ENCODE measurements at places on chromosomes 2 and 18. TPM values are rescaled to one million over a fixed set of nuclear protein-coding genes. Genes with fewer than 3 reads are reported as not detected.

Gene CEP192
- 29.0 TPM for total RNA-seq

Gene CIB4
- total RNA-seq = not detected

Gene HSBP1L1
- total RNA-seq = 8.6 TPM

DNA sequence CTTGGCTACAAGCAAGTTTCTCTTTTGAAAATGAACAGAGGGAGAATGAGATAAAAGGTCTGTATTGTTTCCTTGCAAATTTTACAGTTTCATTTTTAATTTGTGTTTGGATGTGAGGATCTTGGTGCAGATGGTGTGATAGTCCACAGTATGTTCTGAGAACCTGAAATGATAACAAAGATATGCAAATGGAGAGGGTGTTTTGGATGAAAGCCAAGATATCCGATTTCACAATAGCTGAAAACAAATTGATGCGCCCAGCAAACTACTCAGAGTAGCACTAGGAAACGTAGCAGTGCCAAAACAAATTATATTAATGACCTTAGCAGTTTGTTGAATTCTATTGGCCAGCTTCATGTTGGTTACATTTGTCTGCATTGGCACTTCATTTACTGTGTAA, 683.5 kb downstream of the TMEM182 start:
- H3K4me1 ChIP-seq = no peaks in the 10 kb centered on the region
- H3K27me3 ChIP-seq = no peaks in the 10 kb centered on the region
- no peak overlapping the region for H3K27ac ChIP-seq
- no peak overlapping the region for H3K4me3 ChIP-seq
- no peaks in the 10 kb centered on the region for H3K36me3 ChIP-seq

DNA sequence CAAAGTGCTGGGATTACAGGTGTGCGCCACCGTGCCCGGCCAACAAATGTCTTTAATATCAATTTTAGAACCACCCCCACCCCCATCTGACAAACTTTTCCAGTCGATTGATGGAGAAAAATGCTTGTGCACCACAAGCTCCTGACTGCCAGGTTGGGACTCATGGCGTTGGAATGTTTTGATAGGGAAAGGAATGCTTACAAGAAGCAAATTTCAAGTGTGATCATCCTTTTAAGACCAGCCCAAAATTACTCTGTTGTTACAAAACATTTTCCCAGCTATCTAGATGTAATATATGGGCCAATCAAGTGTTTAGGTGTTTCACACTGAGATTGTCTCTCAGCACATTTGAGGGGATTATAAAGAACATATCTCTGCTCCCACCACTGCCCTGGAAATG, 45.2 kb downstream of the UBXN4 start:
- peak; percentile 95 for DNase-seq
- H3K27ac ChIP-seq = peak overlapping the region; percentile 82

Gene FOXD4L1
- total RNA-seq = not detected

Gene ANKRD62
- not detected for total RNA-seq

Gene STARD6
- total RNA-seq = 0.28 TPM

DNA sequence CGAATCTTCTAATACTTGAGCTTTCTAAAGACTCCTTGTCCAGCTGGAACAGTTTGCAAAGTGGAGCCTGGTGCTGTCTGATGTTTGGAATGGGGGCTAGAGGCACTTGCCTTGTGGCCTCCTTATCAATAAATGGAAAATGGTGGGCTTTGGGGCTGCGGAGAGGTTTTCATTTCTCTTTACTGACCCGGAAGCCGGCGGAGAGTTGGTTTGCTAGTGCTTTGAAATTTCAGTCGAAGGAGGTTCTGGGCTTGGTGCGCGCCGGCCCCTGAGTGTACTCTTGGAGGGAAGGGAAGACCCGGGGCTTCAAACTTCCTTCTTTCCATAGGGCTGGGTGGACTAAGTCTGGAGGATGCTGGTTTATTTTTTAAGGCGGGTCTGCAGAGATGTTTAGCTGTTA, 714 bp downstream of the RPIA start:
- no peaks in the 10 kb centered on the region for H3K4me1 ChIP-seq
- no peaks in the 10 kb centered on the region for H3K36me3 ChIP-seq
- no peaks in the 10 kb centered on the region for H3K27me3 ChIP-seq

- H3K36me3 ChIP-seq = no peaks in the 10 kb centered on the region
- H3K27ac ChIP-seq = no peak overlapping the region
- no peak overlapping the region for H3K4me3 ChIP-seq
- no peaks in the 10 kb centered on the region for H3K4me1 ChIP-seq
- DNase-seq = no peak
Measured at GRCh38 chr2:185618625-185619024, 120.0 kb upstream of the FSIP2 start.

GRCh38 chr2:5548991-5549715, 143.0 kb upstream of the SOX11 start:
- H3K36me3 ChIP-seq = no peaks in the 10 kb centered on the region
- H3K4me1 ChIP-seq = no peaks in the 10 kb centered on the region
- H3K27me3 ChIP-seq = no peaks in the 10 kb centered on the region
- H3K4me3 ChIP-seq = no peak overlapping the region
- H3K27ac ChIP-seq = no peak overlapping the region
- DNase-seq = peak; percentile 36

DNA sequence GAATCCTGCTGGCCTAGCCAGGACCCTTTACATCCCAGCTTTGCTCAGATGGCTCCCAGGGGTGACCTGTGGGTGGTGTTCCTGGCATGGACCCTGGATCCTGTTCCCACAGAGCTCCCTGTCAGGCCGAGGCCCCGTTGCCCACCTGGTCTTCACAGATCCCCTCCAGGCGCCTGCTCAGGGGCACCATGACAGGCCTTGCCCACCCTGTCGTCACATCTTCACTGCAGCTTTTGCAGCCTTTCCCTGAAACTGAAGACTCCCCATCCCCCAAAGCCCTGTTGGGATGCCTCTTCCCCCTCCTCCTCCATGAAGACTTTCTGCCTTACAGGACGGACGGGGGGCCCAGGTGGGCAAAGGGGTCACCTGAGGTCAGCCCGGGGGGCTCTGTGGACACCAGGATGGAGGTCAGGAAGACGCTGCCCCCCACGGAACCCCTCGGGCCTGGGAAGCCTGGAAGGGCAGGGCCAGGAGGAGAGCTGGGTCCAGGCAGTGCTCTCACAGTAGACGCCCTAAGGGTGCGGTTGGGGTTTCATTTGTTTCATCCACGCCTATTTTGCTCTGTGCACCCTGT, 13.0 kb upstream of the KIF1A start:
- no peak overlapping the region for H3K4me3 ChIP-seq
- H3K27ac ChIP-seq = no peak overlapping the region
- H3K36me3 ChIP-seq = no peaks in the 10 kb centered on the region
- H3K4me1 ChIP-seq = peaks cover 8% of the 10 kb centered on the region

DNA sequence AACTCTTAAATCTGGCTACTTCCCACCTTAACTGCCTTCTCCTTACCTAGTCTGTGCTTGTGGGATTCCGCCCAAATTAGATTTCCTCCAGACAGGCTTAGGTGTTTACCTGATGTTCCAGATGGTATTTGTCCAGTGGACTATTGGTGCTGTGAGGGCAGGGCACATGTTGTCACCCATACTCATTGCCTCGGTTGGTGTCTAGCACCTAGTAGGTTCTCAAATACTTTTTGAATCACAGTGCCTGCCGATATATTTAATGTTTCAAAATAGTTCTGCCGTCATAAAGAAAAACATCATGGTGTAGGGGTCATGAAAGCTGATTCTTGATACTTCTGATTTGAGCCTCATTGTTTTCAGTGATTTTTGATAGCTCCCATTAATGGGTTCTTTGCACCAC, 1.1 kb downstream of the SEPTIN2 start:
- H3K27me3 ChIP-seq = no peaks in the 10 kb centered on the region
- DNase-seq = no peak
- peaks cover 5% of the 10 kb centered on the region for H3K4me1 ChIP-seq
- peaks cover 4% of the 10 kb centered on the region for H3K36me3 ChIP-seq
- peak overlapping the region; percentile 87 for H3K27ac ChIP-seq

GRCh38 chr2:144834998-144835633, 315.2 kb upstream of the ZEB2 start:
- DNase-seq = peak; percentile 88
- H3K4me1 ChIP-seq = peaks cover 12% of the 10 kb centered on the region
- peak overlapping the region; percentile 61 for H3K27ac ChIP-seq
- H3K27me3 ChIP-seq = no peaks in the 10 kb centered on the region
- peak overlapping the region; percentile 6 for H3K4me3 ChIP-seq

- H3K27ac ChIP-seq = peak overlapping the region; percentile 65
- H3K36me3 ChIP-seq = no peaks in the 10 kb centered on the region
- DNase-seq = no peak
- H3K4me3 ChIP-seq = peak overlapping the region; percentile 42
- 0 out of 2 replicates have a peak, but pooled peaks cover 3% of the 10 kb centered on the region for H3K27me3 ChIP-seq
Measured at GRCh38 chr2:231604101-231604684, 11.5 kb downstream of the TEX44 start.

DNA sequence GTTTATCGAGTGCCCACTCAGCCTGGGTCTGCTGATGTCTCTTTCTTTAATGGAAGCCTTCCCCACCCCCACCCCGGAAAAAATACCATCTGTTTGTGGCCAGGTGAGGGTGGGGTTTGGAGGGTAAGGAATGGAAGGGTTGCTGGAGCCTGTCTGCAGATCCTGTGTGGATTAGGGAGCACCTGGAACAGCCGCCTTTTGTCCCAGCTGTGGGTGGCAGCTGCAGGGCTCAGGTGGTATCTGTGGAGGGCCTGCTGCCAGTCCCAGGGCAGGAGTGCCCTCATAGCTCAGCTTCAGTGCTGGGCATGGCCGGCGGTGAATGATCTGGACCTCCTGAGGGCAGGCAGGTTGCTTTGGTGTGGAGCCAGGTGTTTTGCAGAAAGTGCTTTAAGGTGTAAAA, 45.3 kb downstream of the IMPA2 start:
- peaks cover 22% of the 10 kb centered on the region for H3K36me3 ChIP-seq
- peaks cover 6% of the 10 kb centered on the region for H3K4me1 ChIP-seq
- H3K27me3 ChIP-seq = no peaks in the 10 kb centered on the region

GRCh38 chr2:75155115-75155514, 44.2 kb downstream of the TACR1 start:
- H3K4me3 ChIP-seq = no peak overlapping the region
- no peaks in the 10 kb centered on the region for H3K4me1 ChIP-seq
- H3K36me3 ChIP-seq = no peaks in the 10 kb centered on the region
- DNase-seq = no peak
- H3K27ac ChIP-seq = no peak overlapping the region
- no peaks in the 10 kb centered on the region for H3K27me3 ChIP-seq

Gene CD28
- not detected for total RNA-seq

Gene HOXD13
- not detected for total RNA-seq

GRCh38 chr2:23503682-23504081, 118.7 kb downstream of the KLHL29 start:
- H3K36me3 ChIP-seq = no peaks in the 10 kb centered on the region
- peaks cover 6% of the 10 kb centered on the region for H3K4me1 ChIP-seq
- no peak for DNase-seq

DNA sequence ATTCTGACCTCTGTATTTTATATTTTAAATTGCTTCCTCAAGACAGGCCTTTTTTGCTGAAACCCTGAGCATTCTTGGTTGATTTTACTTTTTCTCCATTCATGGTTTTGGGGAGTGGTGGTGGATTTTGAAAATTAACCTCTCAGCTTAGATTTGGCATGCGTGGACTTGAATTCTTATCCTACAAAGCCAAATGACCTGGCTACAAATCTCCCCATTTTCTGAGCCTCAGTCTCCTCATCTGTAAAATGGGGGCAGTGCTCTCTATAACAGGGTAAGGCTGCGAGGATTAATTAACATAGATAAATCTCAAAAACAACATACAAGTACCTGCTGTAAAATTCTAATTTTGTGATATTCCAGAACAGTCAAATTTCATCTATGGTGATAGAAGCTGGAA, 103.4 kb upstream of the CDCA7 start:
- no peaks in the 10 kb centered on the region for H3K27me3 ChIP-seq
- no peaks in the 10 kb centered on the region for H3K4me1 ChIP-seq
- no peak overlapping the region for H3K4me3 ChIP-seq
- peaks cover 4% of the 10 kb centered on the region for H3K36me3 ChIP-seq
- no peak for DNase-seq
